CD4-positive, alpha-beta T cell treated with Interleukin-10 for 1 hour (primary cell): ENCODE measurements at places on chromosomes 11 and 22.

- no peak for DNase-seq
Observed at GRCh38 chr11:980438-981357, 55.0 kb downstream of the AP2A2 start.

DNA sequence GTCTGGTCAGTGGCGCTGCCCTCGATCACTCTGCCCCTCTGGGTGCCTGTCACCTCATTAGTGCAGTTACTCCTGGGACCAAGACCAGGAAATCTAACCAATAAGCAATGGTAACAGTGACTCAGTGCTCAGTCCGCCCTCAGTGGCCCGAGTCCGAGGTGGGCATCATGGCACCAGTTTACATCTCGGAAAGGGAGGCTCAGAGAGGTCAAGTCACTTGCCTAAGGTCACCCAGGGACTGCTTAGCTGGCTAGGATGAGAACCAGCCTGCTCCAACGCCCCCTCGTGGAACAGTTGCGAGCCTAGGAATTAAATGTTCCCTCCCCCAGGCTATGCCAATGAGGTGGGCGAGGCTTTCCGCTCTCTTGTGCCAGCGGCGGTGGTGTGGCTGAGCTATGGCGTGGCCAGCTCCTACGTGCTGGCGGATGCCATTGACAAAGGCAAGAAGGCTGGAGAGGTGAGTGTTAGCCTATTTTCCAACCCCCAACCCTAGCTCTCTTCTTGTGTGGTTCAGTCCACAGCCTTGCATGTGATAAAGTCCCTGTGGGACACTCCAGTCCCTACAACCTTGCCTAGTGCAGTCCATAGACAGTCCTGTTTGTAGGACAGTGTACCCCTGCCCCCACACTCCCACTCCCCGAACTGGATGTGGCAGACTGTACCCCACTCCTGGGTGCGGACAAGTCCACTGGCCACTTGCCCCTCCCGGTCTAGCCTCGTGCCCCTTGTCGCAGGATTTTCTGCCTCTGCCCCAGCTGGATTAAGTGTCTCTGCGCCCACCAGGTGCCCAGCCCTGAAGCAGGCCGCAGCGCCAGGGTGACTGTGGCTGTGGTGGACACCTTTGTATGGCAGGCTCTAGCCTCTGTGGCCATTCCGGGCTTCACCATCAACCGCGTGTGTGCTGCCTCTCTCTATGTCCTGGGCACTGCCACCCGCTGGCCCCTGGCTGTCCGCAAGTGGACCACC is 1.1 kb downstream of the MTFP1 start:
- DNase-seq = peak; percentile 90

DNA sequence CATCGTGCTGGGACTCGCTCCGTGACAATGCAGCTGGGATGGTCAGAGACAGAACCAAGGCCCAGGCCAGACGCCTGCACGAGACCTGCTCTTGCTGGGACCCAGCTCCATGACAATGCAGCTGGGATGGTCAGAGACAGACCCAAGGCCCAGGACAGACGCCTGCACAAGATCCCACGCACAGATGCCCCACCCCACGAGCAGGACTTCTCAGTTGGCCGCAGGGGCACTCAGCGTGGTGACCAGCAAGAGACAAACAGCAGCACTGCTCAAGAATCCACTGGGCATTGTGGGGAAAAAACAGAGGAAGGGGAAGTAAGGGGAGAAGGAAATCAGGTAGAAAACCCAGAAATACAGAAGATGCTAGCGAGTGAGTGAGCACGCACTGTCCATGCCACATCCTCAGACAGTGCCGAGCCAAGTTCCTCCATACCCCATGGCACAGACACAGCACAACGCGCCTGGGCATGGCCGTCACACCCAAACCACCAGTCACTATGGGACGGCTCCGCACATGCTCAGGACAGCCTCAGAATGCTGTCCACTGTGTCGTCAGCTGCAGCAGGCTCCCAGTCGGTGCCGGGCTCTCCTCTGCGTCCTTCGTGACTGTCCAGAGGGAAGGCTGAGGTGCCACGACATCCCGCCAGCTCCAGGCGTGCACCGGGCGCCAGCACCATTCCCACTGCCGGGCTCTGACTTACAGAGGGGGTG is 44.5 kb downstream of the BRD1 start:
- DNase-seq = no peak

DNA sequence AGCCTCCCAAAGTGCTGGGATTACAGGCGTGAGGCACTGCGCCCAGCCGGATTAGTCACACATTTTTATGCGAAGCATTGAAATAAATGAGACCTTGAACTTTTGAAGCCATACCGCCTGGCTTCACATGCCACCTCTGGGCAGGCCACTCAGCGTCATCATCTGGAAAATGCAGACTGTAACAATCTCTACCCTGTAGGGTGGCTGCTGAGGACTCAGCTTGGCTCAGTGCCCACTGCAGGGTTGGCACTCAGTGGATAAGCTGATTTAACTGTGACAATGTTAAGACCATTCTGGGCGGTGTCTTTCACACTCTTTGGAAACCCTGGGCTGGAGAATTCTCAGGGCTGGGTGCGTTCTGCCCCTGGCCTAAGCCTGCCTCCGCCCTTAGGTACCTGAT is 8.5 kb downstream of the SH3BP1 start:
- no peak for DNase-seq

- no peak for DNase-seq
Observed at GRCh38 chr11:128764424-128765095, 70.7 kb downstream of the FLI1 start.

DNA sequence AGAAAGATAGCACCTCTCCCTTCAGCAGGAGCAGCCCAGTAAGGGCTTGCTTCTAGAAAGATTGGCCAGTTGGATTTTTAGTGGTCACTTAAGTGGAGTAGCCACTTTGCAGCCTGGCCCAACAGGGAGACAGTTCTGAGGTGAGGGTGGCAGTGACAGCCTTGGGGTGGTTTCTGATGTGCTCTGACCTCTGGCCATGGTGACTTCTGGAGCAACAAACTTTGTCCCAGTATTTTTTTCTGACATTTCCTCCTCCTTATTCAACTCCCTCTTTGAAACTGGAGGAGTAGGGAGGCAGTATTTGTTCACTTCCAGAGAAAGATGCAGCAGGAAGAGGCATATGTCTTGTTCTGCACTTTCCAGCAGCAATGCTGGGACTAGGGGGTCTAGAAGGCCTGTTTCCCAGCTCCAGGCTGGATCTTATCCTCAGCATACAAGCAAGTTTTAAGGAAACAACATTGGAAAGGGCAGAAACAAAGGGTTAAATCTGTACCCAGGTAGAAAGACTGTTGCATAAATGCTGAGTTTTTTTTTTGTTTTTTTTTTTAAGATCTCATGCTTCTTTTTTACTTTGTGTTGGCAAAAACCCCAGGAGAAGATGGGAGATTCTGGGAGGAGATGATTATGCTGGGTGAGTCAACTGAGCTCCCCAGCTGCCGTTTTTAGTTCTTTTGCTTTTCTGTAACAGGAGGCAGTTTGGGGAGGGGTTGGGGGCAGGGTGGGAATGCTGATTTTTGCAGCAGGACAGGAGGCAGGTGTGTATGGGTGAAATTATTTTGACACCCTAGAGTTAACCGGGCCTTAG is 37.2 kb downstream of the RCOR2 start:
- DNase-seq = no peak

GRCh38 chr11:75033916-75034315 is 45.2 kb downstream of the NEU3 start:
- no peak for DNase-seq

- no peak for DNase-seq
Observed at GRCh38 chr11:14229472-14229871, 129.5 kb downstream of the RRAS2 start.

- no peak for DNase-seq
Observed at GRCh38 chr11:127651888-127652221, 651.3 kb upstream of the KIRREL3 start.

DNA sequence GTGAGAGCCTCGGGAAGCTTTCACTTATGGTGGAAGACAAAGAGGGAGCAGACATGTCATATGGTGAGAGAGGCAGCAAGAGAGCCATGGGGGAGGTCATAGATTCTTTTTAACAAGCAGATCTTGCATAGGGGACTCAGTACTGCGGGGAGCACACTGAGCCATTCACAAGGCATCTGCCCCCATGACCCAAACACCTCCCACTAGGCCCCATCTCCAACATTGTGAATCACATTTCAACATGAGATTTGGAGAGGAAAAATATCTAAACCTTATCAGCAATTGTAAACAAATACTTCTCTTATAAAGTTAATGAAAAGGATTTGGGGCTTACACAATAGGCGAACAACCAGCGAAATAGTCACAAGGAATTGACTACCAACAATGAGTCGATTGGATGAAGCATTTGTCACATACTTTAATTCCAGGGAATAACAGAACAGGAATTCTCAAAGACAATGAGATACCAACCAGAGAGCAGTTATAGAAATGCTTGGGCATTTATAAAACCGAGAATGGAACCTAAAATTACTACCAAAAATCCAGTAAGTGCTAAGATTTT is 7.3 kb downstream of the DDI1 start:
- DNase-seq = no peak

- no peak for DNase-seq
Observed at GRCh38 chr11:26287067-26287518, 44.8 kb upstream of the ANO3 start.

DNA sequence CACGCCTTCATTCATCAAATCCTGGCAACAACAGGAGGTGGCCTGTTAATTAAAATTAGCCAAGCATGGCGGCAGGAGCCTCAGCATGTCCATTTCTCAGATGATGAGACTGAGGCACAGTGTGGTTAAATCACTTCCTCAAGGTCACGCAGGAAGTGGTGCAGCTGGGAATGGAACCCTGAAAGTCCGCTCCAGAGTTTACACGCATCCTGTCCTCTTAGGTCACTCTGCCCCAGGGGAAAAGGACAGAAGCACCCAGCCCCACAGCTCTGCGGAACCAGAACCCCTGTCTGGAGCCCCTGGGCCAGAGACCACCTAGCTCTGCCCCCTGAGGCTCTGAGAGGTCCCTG is 19.6 kb downstream of the RPL3 start:
- no peak for DNase-seq

- no peak for DNase-seq
Observed at GRCh38 chr11:92890846-92891245, 78.6 kb upstream of the MTNR1B start.

DNA sequence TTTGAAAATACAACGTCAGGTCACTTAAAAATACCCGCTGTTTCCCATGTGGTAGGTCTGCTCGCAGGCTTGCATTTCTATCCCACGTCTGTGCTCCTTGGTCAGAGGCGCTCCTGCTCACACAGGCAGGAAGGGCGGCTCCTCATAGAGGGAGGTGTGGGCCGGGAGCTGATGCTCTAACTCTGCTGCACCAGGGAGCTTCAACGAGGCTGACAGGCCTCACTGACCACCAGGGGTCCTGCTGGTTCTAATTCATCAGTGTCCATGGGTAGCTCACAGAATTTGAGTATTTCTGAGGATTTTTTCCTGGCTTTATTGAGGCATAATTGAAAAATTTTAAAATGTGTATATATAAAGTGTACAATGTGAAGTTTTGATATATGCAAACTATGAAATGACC is 68.5 kb downstream of the PIWIL3 start:
- DNase-seq = no peak
